ENCODE measurements at places on chromosomes 7 and 10.

GRCh38 chr7:70178787-70179186, 580.5 kb downstream of the AUTS2 start:
- no peak for DNase-seq

- no peak for DNase-seq
These were observed 123.1 kb downstream of the NRBF2 start for GRCh38 chr10:63256009-63256773.

- no peak for DNase-seq
These were observed 119.2 kb downstream of the PPP1R9A start for GRCh38 chr7:95026421-95027072.

GRCh38 chr7:85927226-85927625, 716.5 kb upstream of the GRM3 start:
- DNase-seq, result no peak

- no peak for DNase-seq
These were observed 56.0 kb downstream of the PRF1 start for GRCh38 chr10:70546584-70546983.

DNA sequence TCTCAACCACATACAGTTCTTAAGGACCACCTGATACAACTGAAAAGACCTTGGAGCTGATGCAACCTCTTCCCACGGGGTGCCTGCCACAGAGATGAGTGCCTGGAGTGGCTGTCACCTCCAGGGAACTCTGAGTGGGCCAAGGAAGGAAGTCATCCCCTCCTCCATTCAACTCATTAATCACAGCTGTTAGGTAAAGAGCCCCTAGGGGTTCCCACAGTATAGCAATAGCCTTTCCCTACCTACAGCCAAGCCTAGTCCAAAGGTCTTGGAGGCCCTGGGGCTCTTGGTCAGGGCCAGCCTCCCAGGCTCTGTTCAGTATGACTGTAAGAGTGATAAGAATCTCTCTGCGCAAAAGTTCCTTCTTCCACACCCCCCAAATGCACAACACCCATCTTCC, 70.4 kb upstream of the NFE2L3 start:
- DNase-seq, result no peak

DNA sequence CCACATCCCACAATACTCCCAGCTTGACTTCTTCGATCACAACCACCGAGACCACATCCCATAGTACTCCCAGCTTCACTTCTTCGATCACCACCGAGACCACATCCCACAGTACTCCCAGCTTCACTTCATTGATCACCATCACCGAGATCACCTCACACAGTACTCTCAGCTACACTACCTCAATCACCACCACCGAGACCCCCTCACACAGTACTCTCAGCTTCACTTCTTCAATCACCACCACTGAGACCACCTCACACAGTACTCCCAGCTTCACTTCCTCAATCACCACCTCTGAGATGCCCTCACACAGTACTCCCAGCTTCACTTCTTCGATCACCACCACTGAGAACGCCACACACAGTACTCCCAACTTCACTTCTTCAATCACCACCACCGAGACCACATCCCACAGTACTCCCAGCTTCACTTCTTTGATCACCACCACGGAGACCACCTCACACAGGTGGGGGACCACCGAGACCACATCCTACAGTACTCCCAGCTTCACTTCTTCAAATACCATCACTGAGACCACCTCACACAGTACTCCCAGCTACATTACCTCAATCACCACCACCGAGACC, 8.6 kb downstream of the MUC3A start:
- no peak for DNase-seq

DNA sequence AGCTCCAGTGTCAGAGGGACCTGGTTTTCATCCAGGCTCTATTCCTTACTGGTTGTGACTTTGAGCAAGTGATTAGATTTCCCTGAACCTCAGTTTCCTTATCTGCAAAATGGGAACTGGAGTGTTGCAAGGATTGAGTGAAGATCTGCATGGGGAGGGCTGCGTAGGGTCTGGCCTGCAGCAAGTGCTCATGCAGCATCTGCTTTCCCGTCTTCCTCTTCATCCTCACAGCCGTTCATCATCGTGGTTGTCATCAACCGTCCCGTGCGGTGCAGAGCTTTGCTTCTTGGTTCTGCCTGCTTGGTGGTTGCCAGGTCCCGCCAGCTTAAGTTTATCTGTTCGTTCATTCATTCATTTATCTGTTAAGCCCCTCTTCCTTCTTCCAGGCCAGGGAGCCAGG, 135.0 kb downstream of the GRK5 start:
- DNase-seq, result no peak
